AG04449 (cell line): ENCODE measurements at places on chromosomes 4 and X.

GRCh38 chr4:140777894-140778293 is 21.7 kb upstream of the TBC1D9 start:
- no peak for DNase-seq

- no peak for DNase-seq
These were observed 12.4 kb downstream of the NKX1-1 start for GRCh38 chr4:1393866-1394265.

DNA sequence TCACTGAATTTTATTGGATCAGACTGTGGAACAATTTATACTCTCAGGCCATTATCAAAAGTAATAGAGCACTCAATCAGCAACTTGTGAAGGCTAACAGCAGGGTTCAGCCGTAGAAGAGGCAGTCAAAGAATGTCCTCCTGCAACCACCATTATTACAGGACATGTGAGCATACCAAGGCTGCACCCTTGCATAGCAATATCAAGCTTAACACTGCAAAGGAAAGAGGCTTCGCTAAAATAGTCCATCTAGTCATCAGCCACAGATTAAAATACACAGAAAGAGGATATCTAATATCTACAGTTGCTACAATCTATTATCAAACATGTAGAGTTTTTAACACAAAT is 42.9 kb upstream of the TMPRSS11B start:
- no peak for DNase-seq

DNA sequence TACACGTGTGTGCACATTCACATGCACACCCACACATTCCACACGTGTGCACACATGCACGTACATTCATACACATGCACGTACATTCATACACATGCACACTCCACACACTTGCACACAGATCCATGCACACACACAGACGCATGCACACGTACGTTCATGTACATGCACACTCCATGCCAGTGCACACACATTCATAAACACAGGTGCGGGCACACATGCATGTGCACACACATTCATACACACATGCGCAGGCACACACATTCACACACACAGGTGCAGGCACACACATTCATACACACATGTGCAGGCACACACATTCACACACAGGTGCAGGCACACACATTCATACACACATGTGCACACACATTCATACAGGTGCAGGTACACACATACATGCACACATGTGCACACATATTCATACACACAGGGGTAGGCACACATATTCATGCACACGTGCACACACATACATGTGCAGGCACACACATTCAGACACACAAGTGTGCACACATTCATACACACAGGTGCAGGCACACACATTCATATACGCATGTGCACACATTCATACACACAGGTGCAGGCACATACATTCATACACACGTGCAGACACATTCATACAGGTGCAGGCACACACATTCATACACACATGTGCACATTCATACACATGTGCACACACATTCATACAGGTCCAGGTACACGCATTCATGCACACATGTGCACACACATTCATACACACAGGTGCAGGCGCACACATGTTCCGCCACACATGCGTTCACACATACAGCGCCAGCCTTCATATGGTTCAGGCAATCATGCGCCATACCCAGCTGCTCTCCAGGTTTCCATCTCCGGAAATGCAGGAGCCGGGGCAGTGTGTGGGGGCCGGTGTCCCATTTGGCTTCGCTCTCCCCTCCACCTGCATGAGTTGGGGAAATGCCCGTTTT is 124.8 kb downstream of the HMX1 start:
- DNase-seq: no peak

DNA sequence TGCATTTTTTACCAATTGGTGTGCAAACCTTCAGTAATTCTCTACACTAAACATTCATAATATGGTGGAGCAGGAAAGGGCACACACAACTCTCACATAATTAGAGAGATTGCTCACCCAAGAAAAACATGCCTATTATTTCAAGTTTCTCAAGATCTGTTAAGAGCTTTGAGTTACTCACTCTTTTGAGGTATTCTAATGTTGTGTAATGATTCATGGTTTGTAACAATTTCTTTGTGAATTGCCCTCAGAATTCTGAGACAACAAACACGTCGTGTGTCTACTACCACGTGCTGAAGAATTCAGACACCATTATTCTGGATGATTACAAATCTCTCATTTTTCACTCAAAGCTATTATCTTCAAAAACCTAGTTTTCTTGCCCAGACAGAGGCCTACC is 82.8 kb downstream of the PDGFC start:
- DNase-seq: peak; percentile 72

DNA sequence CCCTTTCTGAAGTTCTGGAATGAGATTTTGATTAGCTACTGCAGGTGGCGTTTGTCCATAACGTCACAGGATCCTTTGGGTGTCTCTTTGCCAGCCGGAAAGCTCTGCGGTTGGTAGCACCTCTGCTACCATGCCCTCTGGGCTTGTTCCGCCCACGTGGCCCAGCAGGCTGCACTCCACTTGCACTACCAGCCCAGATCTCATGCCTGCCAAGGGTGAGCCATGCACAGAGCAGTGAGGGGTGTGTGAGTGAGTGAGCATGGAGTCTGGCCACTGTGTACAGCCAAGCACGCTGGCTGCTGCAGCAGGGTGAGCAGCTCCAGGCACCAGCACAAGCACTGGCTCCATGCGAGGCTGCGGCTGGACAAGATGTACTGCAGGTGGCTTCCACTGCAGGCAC is 6.6 kb upstream of the HNRNPD start:
- no peak for DNase-seq

- no peak for DNase-seq
These were observed 228.6 kb downstream of the QDPR start for GRCh38 chr4:17283251-17283650.

DNA sequence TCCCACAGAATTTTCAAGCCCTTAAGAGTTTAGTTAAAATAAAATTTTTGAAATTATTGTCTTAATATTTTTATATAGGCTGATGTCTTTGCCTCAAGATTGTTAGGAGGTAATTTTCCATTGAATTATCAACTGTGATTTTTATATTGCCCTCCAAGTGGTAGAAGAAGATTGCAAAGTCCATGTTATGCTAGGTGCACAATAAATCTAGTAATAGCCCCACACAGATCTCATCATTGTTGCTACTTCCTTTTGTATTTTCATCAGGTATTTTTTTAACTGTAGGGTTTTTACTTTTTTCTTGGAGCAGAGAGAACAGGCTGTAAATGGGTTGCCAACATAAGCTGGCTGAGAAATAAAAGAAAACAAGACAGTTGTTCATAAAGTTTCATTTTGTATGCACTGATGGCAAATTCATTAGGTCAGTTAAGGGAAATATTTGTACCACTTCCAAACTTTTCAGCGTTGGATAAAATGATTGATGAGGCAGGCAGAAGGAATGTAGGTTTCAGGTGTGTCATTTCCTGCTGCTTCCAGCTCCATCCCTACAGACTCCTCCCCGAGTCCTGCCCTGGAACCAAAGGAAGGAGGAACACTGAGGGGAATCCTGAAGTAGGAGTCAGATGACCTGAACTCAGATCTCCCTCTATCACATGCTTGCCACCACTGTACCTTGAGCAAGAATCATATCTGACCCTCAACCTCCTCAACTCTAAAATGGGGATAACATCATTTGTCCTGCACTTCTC is 105.5 kb downstream of the PRRG1 start:
- DNase-seq: no peak

- no peak for DNase-seq
These were observed 47.3 kb upstream of the NSG1 start for GRCh38 chr4:4339504-4340085.

DNA sequence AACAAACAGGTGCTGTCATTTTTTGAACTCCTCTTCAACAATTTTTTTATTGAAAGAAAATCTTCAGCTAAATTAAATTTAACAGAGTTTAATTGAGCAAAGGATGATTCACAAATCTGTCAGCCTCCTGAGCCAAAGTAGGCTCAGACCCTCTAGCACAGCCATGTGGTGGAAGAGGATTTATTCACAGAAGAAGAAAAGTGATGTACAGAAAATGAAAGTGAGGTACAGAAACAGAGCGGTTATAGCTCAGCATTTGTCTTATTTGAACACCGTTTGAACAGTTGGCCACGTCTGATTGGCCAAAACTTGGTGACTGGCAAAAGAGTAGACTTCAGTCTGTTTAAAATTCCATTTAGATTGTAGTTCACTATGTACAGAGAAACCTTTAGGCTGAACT is 217.3 kb downstream of the SPANXN1 start:
- no peak for DNase-seq

- DNase-seq: no peak
These were observed 49.5 kb downstream of the METTL14 start for GRCh38 chr4:118734491-118735205.

DNA sequence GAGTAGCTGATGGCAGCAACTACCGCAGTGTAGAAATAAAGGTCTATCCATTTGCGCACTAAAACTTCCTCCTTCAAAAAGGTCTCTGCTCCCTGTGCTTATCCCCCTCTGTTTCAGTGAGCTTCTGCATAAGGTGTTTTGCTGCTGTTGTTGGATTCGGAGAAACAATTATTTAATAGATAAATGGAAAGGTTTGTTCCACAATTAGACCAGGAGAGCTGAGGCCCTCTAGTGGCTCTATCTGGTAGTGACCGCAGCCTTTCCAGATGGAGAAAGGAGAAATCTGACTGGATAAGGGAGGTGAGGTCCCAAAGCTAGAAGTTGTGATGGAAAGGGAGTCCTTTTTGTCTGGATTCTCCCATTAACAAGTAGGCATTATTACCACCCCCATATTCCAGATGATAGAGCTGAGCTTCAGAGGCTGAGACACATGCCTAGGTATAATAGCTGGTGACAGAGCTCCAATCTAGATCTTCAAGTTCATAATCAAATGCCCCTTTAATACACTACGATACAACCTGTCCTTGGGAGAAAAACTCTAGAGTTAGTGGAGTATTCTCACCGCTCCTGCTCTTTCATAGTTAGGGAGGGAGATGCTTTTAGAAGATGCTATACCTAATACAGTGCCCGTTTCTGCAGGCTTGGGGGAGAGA is 5.1 kb upstream of the GABRQ start:
- no peak for DNase-seq

DNA sequence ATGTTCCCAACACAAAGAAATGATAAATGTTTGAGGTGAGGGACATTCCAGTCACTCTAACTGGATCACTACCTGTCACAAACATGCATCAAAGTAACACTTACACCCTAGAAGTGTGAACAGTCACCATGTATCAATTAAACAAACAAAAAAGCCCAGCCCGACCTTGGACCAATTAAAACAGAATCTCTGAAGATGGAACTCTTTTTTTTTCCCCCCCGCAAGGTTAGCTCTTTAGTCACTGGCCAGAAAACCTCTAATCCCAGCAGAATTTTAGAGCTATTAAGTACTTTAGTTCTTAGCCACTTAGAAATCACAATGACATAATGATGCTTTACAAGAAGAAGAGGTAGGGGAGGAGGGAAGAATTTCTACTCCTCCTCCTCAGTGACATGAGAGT is 154.5 kb downstream of the PALLD start:
- DNase-seq: no peak

DNA sequence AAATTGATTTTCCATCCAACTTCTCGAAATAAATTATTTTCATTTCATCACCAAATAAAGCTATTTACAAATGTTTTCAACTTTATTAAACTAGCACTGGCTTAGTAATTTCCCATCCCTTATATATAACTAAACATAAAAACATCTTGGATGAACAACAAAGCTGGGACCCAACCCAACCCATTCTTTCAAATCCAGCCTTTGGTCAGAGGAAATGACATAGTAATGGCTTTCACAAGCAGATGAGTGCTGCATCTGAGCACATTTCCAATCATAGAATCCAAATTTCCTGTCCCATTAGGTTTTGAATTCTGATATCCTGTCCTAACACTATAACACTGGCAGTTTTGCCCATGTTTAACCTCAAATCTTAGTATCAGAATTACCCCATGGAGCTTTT is 7.9 kb upstream of the EMCN start:
- DNase-seq: no peak

- DNase-seq: no peak
These were observed 233.4 kb downstream of the PPP4R3C start for GRCh38 chrX:27229721-27230120.

GRCh38 chrX:65874110-65874509 is 165.8 kb downstream of the VSIG4 start:
- DNase-seq: no peak

DNA sequence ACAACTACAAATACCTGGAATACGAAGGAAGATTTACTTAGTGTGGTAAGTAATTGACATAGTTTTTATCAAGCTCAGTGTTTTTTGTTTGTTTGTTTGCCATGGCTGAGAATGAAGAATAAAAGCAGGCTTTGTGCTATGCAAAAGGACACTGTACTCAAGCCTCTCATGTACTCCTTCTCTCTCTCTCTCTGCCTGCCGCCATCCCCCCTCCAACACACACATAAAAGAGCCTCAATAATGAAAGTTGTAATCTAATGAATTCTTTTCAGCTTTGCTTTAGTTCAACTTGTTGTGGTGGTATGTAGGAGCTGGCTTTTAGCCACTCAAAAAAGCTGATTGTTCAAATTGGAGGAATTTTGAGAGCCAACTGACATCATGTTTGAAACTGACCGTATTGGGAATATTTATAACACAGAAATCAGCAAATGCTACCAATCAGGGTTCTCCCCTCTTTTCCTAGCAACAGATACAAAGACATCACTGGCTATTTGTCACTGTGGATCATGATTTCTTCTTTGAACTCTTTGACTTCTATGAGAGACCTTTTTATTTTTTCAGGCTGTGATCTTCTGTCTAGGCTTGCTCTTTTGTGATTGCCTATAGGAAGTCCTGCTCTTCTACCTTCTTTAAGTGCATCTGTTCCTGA is 1148.8 kb downstream of the RAPGEF2 start:
- DNase-seq: no peak

DNA sequence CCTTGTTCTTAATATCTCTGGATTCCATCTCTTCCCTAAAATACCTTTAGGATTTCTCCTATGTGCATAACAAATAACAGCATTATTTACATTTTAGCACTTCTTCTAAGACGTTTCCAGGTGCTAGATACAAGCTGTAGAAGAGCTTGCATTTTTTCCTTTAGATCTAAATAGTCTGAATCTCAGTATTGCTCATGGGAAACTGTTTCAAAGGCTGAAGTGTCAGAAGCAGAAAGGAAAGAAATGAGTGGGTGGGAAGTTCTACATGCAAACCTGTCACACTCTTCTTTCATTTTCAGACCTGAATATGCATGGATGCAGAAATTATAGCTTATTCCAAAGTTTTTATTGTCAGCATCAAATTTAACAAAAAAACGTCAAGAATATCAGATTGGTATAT is 41.8 kb downstream of the FGF13 start:
- DNase-seq: no peak

DNA sequence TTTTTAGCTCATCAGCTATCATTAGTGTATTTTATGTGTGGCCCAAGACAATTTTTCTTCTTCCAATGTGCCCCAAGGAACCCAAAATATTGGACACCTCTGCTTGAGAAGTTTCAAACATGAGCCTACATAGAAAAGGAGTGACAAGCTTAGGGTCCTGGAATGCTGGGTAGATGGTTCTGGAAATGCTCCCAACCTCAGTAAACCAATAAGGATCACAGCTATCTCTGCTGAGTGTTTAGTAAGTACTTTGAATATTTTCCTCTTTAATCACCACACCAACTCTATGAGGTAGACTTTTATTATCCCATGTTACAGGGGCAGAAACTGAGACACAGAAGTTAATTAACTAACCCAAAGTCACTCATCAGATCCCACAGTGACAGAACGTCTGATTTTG is 164.9 kb upstream of the KLF3 start:
- DNase-seq: no peak
